Right renal cortex interstitium (tissue), 3 donors: ENCODE measurements at places on chromosomes 11 and 22. TPM values are rescaled to one million over a fixed set of nuclear protein-coding genes. Genes with fewer than 3 reads are reported as not detected.

- no peak for DNase-seq
Observed at GRCh38 chr11:122319691-122320620, 203.9 kb upstream of the BLID start.

The OSBPL5 gene
- polyA plus RNA-seq = 15.7 TPM

DNA sequence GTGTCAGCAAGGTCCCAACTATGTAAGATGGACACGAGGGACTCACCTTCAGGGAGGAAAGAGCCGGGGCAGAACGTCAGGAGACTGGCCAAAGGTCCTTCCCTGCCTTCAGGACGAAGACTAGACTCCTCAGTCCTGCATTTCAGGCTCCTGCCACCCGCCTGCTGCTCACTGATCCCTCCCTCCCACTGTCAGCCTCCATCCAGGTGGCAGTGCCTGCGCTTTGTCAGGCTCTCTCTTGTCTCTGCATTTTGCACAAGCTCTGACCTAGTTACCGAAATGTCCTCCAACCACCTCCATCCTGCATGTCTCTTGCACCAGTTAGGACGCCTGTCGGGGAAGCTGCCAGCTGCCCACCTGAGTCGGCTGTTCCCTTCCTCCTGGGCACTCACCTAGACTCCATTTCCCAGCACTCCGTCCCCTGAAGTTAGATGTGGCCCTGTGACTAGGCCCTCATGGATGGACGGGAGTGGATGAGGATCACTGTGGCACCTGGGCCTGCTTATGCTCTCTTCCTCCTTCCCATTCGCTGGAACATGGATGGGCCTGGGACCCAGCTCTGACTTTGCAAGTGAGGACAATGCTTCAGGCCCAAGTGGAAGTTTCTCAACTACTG is 8.0 kb downstream of the B3GNT6 start:
- DNase-seq = no peak

- no peak for DNase-seq
Observed at GRCh38 chr11:75236062-75236461, 4.5 kb upstream of the TPBGL start.
